GM20000 (cell line): ENCODE measurements at places on chromosomes 2 and 18.

DNA sequence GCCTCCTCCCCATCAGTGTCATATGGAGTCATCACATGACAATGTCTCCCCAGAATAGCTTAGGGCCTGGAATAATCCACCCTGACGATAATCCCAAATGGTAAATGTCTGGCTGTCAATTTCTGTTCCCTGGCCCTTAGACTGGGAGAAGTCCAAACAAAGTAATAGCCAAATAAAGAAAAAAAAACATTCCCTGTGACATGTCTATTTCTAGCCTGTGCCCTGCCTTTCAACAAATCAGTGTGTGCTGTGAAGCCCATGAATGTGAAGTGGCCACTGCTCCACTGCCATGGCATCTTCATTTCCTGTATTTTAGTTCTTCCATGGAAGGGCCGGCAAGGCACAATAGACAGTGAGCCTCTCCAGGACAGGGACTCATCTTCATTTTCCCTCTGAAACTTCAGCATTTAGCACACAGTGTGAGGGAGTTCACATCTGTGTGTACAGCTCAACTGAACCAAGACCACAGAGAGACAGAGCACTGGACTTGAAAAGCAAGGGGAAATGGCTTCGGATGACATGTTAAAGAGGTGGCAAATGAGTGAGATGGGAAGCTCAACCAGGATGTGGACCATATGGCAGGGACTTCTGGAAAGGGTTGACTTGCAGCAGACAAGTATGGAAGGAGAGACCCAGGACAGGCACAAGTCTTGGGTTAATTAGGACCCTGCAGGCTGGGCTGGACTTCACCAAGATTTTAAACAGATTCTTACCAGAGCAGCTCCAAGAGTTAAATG, 140.0 kb downstream of the ANTXR1 start:
- no peak for DNase-seq

DNA sequence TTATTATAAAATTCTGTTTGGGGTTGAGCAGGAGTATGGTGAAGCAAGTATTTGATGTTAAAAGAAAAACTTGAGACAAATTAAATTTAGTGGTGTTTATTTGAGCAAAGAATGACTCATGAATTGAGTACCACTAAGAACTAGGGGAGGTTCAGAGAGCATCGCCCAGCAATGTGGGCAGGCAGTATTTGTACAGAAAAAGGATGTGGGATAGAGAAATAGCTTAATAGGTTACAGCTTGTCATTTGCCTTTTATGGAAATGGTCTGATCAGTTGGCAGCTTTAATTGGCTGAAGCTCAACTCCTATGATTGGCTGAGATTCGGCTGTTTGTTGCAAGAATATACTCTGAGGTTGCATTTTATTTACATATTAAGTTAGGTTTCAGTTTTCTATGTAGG, 68.2 kb downstream of the LRATD1 start:
- DNase-seq = no peak

- DNase-seq = no peak
Measured at GRCh38 chr2:45943219-45944044, 292.0 kb downstream of the PRKCE start.

DNA sequence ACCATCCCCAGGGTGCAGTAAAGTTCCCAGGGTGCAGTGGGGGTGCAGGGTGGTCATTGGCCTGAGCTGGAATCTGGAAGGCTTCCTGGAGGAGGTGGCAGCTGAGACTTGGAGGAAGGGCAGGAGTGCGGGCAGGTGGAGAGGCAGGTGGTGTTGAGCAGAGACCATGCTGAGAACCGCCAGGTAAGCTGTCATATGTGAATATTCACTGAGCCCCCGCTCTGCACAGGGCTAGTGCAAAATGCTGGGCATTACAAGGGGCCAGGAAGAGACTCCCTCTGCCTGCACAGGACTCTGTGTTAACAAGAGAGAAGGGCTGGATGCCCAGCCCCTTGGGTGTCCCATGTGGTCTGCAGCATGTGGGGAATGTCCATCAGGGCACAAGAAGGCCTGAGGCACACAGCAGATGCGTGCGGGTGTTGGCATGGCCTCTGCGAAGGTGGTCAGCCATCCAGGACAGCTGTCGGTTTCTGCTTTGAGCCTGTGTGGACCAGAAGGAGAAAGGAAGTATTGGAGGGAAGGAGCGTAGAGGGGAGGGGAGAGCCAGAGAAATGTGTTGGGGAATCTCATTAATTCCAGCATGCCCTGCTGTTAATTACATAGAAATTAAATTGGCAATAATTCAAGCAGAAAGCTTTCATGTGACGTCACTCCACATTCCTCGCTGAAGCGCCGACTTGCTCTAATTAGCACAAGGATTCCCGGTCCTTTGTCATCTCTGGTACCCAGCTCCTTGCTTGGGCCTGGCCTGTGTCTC, 62.8 kb upstream of the OTOS start:
- no peak for DNase-seq

DNA sequence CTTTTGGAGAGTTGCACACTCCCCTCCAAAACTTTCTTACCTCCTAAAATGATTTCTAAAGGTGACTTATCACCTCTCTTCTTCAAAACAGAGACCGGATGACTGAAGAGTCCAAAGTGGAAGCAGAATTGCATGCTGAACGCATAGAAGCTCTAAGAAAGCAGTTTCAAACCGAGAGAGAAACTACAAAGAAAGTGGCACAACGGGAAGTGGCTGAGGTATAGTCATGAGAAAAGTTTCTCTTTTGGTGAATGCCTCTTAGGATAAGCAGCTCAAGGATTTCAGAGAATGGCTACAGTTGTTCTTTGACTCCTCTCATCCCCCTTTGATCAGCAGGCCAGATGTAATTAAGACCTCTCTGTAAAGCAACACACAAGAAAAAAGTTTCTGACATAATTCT, 73.6 kb downstream of the GTF3C3 start:
- DNase-seq = no peak

DNA sequence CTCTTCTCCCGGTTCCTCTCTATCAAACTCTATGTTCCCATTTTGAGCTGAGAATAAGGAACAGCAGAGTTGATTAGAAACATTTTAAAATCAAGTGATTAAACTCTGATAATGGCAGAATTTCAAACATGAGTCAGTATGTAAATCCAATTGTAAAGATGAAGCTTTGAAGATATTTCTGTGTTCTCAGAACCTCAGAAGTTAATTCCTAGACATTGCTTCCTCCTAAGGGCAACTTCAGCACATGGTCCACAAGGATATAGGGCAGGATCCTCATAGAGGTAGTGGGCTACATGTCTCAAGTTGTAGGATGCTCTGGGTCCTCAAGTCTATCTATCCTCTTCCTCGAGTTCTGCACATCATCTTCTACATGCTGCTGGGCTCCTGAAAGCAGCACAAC, 46.3 kb downstream of the QPCT start:
- DNase-seq = no peak

- no peak for DNase-seq
Measured at GRCh38 chr2:218161644-218162043, 5.1 kb downstream of the CXCR1 start.

- no peak for DNase-seq
Measured at GRCh38 chr2:1032030-1032429, 81.4 kb downstream of the SNTG2 start.

DNA sequence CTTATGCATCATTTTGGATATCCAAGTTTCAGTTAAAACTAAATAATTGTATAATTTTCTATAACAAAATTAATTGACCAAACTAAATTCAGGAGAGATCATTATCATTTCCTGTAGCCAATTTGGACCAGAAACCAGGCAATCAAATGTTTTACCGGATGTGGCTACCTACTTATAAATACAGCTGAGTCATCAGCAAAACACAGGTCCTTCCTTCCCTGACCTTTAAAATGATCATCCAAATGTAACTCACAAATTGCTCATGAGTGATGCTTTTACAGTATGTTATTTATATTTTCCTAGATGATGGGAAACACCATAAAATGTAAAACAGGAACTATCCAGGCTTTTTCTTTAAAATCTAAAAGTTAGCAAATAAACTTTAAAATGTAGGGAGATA, 133.7 kb downstream of the CBLN2 start:
- no peak for DNase-seq

DNA sequence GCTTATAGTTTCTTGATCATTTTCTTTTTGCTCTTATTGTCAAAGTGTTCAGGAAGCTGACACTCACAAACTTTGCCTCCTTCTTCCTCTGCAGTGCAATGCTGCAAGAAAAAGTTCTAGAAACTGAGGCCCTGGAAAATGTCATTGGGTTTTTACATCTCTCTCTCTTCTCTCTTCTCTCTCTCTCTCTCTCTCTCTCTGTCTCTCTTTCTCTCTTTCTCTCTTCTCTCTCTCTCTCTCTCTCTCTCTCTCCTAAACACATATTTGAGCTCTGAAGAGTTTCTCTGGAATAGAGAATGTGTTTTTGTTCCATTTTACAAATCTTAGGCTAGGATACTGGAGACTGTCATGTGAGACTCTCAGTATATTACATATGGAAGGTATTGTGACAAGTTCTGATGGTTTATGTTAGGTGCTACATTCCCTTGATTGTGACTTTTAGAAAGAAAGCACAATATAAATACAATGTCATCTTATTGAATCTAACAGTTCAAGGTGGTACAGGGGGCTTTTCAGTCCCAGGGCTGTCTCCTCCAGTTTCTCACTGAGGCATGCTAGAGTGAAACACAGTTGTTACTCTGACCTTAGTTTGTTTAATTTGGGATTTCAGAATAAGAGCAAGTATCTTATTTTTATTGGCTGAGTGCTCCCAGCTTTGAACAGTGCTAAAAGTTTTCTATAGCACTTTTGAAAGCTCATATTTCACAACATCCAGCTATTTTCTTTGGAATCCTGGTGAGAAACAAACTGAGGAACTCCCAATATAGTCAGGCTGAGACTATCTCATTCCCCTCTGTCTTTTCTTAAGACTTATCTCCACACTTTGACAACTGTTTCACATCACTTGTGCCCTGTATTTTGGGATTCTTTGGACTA, 41.4 kb upstream of the EHBP1 start:
- no peak for DNase-seq

- DNase-seq = peak; percentile 62
Measured at GRCh38 chr2:235493775-235494715, at the start of gene AGAP1. Gene AGAP1 (plus strand): TSS chr2:235494043.

DNA sequence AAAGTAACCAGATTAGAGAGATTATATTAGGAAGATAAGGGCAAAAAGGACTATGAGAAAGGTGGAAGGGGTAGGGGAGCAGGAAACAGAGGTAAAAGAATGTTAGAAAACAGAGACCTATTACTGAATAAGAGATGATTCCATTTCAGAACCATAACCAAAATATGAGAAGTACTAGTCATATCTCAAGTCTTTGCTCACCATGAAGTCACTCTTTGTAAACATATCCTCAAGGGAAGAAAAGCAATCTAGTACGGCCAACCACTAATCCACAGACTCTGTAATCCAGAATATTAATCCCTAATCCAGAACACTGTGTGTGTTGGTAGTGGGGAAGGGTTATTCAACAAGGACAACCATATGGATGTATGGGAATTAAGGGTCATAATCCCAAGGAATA, 92.0 kb downstream of the CDCA7 start:
- DNase-seq = no peak

GRCh38 chr2:20584045-20584398, 66.9 kb downstream of the HS1BP3 start:
- no peak for DNase-seq

GRCh38 chr18:56026509-56026908, 438.5 kb upstream of the TCF4 start:
- no peak for DNase-seq

DNA sequence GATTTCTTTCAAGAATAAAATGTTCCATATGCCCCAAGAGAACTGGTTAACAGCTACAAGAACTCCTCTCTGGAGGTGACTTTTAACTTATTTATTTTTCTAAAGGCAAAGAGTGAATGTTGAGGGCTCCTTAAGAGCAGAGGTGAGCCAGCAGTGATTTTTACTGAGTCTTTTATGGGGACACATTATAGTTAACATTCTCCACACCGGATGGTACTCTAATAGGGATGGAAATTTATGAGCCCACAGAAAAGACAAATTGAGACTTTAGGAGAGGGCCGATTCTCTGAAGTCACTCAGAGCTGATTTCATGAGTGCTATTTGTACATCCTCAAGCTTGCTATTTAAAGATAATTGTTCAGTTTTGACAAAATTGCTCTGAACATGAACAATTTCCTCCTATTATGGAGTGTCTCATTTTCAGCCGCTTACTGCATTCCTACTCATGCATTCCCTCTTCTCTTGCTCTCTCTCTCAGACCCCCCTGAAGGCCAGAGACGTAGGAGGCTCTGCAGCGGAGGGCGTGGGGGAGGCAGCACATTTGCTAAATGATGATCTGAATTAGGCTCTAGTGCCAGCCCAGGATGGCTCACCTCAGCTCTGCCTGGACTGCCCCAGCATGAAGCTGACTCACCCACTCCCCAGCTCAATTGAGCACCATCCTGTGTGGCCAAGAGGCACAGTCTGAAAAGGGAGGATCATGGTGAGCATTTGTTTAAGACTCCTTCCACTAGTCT, 5.9 kb upstream of the RPL37A start:
- no peak for DNase-seq

DNA sequence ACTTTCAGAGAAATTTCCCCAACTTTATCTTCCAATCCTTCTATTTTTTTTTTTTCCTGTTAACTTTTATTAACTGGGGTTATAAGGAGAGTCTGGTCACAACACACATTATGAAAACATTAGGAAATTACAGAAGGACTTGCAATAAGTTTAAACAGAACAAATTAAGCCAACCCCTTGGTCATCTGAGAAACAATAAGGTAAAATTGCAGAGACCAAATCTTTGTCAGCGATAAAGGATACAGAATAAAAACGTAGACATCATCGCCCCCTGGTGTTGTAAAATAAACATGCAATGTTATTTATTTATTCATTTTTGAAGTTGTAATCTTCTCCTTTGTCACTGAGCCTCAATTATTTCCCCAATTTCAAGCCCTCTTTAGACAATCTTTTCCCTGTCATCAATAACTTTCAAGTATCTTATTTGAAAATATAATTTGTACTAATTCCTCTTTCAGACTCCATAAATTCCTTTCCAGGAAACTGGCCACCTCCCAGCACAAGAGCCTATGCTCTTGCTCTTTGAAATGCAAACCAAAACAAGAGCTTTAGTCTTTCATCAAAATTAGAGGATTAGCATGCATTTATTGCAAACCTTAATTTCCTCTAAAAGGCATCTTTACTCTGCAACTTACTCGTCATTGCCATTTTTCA, 19.5 kb downstream of the G6PC2 start:
- DNase-seq = peak; percentile 37

DNA sequence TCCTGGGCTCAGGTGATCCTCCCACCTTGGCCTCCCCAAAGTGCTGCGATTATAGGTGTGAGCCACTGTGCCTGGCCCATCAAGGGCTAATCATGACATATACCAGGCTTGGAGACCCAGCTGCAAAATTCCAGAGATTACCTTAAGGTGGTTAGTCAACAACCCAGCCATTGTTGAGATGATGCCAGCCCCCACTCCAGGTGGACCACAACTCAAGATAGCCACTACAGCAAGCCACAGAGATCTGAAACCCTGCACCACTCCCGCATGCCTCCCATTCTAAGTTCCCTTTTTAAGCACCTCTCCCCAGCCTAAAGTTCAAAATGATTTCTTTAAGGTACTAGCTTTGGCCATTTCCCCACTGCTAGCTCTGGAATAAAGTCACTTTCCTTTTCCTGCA, 4.6 kb upstream of the CLK1 start:
- no peak for DNase-seq
